ENCODE measurements at places on chromosomes 6 and 20.

DNA sequence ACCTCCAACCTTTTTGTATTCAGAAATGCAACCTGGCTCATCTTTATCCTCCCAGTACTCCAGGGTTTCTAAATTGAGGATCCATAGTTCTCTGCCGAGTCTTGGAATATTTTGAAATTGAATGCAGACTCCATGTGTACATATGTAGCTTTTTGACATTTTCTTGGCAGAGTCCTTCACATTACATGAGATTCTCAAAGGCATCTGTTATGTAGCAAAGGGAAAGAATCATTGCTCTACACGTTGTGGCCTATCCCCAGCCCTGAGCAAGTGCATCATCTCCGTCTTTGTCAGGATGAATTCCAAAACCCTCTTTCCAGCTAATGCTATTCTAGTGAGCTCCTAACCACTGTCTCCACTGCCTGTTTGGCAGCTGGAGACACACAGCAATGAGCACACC, 742.9 kb downstream of the DHX35 start:
- DNase-seq: no peak

- no peak for DNase-seq
Observed at GRCh38 chr6:37845026-37845911, 25.7 kb downstream of the ZFAND3 start.

- no peak for DNase-seq
Observed at GRCh38 chr20:44917399-44917798, 7.5 kb downstream of the PABPC1L start.

DNA sequence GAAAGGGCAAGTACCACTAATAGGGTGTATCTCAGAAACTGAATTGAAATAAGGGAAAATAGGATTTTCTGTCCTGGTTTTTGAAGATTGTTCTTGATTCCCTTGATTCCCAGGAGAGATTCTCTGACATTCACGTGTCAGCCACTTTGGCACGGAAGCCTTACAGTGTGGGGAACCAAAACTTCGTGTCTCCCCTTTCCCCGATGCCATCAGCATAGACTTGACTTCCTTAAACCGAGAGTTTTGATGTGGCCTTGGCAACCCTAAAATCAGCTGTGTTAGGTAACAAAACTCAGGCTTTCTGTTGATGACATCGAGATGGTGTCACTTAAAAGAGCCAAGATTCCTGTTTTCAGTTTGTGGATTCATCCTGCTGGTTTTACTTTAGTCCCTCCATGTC, 7.5 kb downstream of the HMGN4 start:
- no peak for DNase-seq

DNA sequence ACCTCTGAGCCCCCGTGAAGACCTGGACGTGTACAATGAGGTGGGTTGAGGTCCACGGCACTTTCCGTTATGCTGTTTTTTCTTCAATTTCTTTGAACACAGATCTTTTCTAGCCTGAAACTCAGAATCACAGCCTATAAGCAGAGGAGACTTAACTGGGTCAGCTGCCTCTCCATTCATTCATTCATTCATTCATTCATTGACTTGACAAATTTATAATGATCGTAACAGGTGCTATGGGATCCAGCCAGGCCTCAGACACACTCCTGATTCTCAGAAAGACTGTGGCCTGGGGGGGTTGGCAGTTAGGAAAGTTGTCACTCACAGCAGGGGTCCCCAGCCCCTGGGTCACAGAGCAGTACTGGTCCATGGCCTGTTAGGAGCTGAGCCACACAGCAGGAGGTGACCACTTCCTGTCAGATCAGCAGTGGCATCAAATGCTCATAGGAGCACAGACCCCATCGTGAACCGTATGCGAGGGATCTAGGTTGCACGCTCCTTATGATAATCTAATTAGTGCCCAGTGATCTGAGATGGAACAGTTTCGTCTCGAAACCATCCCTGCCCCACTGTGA, 38.6 kb upstream of the IRF4 start:
- no peak for DNase-seq

- DNase-seq: no peak
Observed at GRCh38 chr6:135018941-135019340, 35.7 kb downstream of the HBS1L start.

GRCh38 chr6:152271776-152272464, 365.2 kb downstream of the SYNE1 start:
- DNase-seq: no peak

GRCh38 chr6:5398530-5398929, 137.2 kb downstream of the FARS2 start:
- DNase-seq: no peak

- DNase-seq: no peak
Observed at GRCh38 chr6:158076548-158076947, 91.5 kb downstream of the SERAC1 start.

- DNase-seq: peak; percentile 37
Observed at GRCh38 chr20:21395666-21396598, 1.4 kb downstream of the NKX2-4 start.

- DNase-seq: no peak
Observed at GRCh38 chr20:62799459-62799858, 3.2 kb downstream of the MRGBP start.

DNA sequence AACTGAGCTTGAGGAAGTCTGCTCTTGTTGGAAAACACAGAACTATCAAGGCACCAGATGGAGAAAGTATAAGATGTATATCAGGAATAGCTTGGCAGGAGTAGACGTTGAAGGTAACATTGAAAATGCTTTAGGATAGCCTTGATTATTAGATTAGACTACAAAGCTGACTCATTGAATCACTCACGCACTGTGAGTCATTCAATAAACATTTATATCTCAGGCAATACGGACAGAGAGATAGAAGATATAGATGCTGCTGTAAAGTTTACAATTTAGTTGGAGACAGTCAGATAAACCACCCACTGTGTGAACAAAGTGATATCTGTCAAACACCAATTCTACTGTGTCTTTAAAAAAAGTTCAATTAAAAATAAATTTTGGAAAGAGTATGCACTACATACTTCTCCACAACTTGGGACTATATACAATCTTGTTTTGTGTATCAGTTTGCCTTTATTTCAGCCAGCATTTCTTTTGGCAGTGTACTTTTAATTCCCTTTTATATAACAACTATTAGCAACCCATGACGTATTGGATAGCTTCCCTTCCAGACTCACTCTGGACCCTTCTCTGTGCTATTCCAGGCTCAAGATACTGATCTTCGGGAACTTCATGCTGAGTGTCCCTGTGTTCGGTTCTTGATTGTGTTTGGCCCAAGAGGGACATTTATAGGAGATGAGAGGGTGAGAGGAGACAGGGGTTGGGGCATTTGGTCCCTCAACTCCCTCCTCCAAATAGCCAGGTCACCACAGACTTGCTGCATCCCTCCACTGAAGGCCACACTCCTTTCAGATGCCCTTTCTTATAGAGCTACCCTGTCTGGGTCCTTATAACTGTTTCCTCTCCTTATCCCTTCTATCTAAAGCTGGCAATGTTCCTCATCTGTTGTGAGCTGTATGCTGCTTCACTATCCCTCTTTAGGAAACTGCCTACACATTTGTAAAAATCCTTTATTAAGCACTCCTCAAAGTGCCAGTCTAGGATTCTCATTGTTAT, 176.6 kb upstream of the PTPRK start:
- no peak for DNase-seq

GRCh38 chr20:10946124-10946880, 272.5 kb upstream of the JAG1 start:
- no peak for DNase-seq

DNA sequence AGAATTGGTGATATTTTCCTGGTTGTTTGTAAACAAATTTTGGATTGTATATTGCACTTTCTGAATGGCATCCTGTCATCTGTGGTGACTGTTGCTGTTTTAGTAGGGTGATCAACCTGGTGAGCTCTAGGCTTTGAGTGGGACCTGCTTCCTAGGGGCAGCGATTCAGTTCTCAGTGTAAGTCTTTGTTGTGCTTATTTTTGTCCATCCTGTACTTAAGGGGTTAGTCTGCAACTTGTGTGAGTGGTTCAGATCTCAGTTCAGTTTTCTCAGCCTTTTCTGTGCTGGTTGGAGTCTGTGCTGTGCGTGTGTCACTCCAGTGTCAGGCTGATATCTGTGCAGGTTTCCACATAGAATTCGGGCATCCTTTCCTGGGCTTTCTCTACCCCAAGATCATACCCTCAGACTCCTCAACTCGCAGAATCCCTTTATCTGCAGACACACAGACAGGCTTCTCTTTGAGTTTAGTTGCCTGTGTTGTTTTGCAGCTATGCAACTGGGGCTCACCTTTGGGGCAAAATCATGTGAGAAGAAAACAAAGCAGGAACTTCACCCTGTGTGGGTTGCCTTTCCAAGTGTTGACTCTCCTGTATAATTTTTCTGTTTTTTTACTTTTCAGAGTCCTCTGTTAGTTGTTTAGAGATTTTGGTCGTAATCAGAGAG, 177.7 kb downstream of the FARS2 start:
- DNase-seq: no peak

- DNase-seq: no peak
Observed at GRCh38 chr6:50819466-50819903, 814 bp downstream of the TFAP2B start.

DNA sequence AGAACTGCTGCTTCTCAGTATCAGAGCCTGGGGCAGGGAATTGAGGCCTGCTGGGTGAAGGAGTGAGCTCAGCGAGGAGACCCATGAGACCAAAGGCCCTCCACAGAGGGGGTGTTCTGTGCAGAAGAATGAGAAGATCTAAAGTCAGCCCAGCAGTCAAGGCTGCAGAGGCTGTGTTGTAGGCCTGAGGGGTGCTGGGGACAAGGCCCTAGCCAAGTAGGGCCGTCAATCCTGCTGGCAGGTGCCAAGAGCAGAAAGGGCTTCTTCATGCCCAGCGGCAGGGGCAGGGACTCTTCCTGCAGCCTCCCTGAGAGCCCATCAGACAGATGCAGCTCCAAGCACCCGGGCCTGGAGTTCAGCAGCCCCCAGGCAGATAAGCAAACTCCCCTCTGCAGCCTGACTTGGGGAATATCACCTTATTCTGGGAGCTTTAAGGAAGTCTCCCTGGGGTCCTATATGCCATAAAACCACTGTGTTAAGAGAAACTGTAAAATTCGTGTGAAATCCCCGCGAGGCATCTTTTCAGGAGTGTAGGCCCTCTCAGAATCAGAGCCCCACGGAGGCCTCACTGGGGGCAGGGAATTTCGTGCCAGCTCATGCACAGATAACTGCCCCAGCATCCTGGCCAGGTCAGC, 9.0 kb downstream of the CCDC167 start:
- DNase-seq: no peak

DNA sequence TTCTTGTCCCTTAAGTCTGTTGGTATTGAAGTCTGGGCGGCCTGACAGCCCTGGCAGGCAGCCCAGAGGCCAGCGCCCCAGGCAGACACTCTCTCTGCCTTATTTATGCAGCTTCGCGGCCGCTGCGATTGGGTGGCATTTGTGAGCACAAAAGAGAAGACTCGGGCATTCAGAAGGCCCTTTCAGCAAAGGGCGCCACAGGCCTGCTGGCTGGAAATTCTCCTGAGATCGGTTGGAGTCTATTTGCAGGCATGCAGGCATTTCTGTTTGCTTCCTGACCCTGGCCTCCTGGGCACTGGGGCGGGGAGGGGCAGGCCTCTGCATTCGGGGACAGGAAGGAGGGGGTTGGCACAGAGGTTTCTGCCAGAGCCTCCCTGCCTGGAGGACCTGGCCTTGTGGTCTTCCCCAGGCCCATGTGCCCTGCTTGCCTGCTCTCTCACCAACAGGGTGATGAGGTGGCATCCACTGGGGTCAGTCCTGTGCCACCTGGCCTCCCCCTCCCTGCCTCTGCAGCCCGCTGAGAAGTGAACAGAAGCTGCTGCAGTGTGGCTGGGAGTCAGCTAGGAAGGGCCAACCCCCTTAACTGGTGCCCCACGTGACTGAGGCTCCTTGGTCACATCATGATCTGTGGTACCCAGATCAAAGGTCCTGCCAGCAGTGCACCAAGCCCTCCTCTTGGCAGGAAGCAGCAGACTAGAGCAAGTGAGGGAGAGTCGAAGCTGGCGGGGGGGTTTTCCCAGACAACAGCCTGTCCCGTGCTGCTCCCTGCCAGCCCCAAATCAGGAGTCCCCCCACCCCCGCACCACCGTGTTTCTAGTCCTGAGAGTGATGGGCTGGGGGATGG, 16.6 kb upstream of the CCDC167 start:
- peak; percentile 86 for DNase-seq

- no peak for DNase-seq
Observed at GRCh38 chr6:152636021-152636608, 1.0 kb downstream of the SYNE1 start.

DNA sequence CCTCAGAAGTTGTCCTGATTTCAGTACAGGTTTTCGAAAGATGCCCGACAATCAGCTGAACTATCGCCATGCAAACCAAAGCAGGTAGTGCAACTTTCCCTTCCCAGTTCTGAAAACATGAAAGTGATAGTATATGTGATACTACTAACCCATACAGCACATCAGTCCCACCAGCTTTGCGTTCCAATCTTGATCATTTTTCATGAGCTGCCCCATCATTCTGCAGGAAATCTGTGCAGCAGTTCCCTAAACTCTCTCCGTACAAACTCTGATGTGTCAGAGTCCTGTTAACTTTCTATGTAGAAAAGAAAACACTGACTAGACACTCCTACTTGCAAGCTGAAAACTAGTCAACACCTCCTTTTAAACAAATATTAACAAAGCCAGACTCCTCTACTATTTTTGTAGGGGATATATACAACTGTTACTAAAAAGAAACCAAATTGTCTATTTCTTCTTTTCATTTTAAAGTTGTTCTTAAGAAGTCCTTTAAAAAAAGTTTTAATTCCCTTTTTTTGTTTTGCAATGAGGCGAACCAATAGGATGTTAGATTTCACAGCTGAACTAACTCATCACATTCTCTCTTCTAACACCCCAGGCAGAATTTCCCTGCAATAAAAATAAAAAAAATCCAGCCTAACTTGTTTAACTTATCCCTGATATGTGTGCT, 99.6 kb upstream of the DST start:
- no peak for DNase-seq

GRCh38 chr6:112027942-112028674, 25.8 kb upstream of the CCN6 start:
- DNase-seq: no peak

- no peak for DNase-seq
Observed at GRCh38 chr6:46998436-46999017, 43.6 kb downstream of the ADGRF1 start.

- DNase-seq: no peak
Observed at GRCh38 chr6:44680202-44680720, 292.8 kb downstream of the CDC5L start.

DNA sequence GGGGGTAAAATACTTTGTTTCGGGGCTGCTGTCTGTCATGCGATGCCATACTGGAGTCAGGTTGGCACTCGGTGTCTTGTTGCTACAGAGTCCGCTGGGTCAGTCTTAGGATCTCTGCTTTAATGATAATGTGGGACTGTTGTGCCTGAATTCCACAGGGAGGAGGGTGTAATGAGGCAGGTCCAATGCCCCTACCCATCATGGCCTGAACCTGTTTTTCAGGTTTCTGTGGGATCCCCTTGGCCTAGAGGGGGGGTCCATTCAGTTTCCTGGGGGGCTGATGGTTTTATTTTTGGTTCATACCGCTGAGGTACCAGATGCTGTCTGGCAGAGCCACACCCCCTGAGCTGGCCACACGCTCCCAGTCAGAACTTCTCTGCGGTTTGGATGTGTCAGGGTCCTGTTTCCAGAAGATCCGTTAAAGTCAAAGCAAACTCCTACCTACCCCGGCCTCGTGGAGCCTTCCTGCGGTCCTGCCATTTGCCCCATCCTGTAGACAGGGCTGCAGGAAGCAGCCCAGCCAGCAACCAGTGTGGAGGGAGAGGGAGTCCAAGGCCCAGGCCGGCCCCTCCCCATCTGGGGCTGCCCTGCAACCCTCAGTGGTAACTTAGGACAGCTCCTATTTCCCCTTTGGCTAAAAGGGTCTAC, 69.7 kb downstream of the TCP11 start:
- DNase-seq: no peak

Measured in activated naive CD8-positive, alpha-beta T cell treated with anti-CD3 and anti-CD28 coated beads, Interleukin-2, amount 50 U/mL, for 24 hours (primary cell).